ENCODE measurements at places on chromosomes 11 and 22.

DNA sequence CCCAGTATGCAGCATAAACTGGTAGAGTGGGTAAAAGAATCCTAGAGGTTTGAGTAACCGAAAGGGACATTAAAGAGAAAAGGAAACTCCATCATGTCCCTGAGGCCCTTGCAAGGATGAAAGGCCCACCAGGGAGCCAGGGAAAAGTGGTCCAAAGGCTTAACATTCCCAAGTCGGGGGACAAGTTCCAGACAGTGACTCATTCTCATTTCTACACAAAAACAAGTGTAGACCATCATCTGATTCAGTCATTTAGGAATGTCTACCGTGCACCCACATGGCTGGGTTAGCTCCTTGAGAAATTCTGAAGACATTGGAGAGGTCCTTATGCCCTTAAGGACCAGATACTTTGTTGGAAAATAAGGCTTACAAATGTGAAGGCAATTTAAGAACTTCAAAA is 4.8 kb upstream of the NOX4 start:
- DNase-seq, result no peak

GRCh38 chr11:127002669-127003259 is 2.2 kb upstream of the KIRREL3 start:
- no peak for DNase-seq

DNA sequence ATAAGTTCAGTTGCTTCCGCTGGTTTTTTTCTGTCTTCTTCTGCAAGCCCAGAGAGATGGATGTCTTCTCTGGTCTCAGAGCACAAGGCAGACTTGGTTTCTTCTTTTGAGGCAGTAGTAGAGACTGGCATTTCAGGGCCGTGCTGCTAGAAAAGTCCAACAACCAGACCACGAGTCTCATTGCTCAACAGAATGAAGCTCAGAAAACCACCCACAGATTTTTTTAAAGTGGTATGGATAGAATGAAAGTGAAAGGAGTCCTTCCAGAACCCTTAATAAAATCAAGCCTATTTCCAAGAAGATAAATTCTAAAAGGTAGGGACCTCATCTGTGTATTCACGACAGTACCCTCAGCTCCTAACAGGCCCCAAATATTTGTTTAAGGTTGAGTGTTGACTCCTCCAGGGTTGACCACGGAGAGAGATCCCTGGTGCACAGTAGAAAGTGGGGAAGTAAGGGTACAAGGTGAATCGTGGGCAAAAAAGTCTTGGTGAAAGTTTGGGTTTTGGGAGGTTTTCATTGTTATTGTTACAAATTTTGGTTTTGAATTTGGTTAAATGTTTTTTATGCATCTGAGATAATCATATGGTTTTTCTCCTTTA is 43.6 kb upstream of the DDX6 start:
- no peak for DNase-seq

DNA sequence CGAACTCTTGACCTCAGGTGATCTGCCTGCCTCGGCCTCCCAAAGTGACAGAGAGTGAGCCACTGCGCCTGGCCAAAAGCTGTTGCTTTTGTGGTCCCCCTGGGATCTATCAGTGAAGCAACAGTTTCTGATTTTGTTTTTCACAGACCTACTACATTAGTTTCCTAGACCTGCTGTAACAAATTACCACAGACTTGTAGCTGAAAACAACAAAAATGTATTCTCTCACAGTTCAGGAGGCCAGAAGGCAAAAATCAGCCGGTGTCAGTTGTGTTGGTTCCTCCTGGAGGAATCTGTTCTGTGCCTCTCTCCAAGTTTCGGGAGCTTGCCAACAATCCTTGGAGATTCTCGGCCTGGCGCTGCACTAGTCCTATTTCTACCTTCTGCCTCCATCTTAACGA is 8.5 kb upstream of the SLC35C1 start:
- no peak for DNase-seq

DNA sequence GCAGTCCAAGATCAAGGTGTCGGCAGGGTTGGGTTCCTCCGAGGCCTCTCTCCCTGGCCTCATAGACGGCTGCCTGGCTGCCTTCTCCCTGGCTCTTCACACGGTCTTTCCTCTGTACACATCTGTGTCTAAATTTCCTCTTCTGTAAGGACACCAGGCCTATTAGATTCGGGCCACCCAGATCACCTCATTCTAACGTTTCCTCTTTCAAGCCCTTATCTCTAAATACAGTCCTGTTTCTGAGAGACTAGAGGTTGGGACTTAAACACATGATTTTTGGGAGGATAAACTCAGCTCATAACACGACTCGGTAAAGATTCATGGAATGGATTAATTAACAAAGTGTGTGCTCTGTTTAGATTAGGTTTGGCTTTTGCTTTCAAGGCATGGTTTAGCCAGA is 136.0 kb upstream of the SORL1-AS1 start:
- no peak for DNase-seq

DNA sequence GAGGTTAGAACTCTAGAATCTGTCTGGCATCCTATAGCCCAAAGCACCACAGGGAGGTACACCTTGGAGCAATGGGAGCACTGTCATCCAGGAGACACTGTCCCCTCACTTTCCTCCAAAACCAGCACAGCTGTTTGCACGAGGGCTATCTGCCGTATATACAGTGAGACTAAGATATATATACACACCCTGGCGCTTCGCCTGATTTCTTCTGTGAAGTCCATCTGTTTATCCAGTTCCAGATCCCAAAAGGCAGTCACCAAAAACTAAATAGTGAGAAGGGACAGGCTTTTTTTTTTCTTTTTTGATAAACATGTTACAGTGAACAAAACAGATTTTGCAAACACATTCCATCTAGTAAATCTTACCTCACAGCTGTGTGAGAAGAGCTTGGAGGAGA is 68.5 kb downstream of the ARFGAP2 start:
- DNase-seq, result no peak

- DNase-seq, result no peak
Measured at GRCh38 chr22:44453441-44454112, 44.5 kb downstream of the RTL6 start.

- DNase-seq, result no peak
Measured at GRCh38 chr11:115578275-115578674, 74.1 kb upstream of the CADM1 start.

GRCh38 chr22:29253561-29254285 is 14.1 kb downstream of the RHBDD3 start:
- no peak for DNase-seq

- DNase-seq, result no peak
Measured at GRCh38 chr11:32836946-32837345, 7.2 kb downstream of the PRRG4 start.

DNA sequence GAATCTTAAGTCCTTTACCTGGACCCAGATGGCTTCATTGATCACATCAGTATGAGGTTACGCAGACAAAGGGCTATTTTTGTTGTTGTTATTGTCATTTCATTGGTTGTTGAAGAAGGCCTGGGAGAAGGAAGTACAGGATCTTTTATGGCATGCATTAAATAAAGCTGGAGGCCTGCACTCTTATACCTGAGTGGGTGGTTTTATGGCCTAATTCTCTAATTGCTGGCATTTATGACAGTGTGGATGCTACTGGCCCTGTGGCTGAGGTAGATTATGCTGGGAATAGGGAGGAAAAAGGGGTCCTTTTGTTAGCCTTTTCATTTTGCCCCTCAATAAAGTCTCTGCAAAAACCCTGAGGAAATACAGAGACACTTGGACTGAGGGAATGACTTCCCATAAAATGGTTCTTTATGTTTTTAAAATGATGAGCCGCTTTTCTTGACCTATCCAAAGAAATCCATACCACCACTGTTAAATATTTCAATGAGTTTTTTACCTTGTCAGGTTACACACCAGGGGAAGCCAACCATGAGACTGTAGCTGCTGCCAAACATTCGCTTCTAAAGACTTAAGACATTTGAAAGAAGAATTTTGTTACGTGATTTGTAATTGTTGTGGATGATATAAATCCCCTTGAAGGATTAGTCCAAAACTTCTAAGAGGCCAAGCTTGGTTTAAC is 6.8 kb downstream of the KMT2A start:
- DNase-seq, result no peak

DNA sequence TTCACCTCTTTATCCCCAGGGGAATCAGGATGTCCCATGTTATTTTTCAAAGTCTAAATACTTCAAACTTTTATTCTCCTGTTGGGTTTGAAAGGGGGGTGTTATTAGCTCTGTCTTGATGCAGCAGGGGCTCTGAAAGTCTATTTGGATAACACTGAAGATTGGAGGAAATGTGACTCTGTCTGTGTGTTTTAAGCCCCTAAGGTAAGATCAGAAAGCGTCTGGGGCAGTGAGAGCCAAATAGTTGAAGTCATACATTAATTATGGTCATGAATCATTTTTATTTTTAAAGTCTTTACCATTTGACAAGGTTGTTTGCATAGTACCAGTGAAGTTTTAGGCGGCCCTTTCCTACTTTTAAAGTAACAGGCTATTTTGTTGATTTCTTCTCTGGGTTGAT is 139.0 kb downstream of the UVRAG start:
- no peak for DNase-seq

DNA sequence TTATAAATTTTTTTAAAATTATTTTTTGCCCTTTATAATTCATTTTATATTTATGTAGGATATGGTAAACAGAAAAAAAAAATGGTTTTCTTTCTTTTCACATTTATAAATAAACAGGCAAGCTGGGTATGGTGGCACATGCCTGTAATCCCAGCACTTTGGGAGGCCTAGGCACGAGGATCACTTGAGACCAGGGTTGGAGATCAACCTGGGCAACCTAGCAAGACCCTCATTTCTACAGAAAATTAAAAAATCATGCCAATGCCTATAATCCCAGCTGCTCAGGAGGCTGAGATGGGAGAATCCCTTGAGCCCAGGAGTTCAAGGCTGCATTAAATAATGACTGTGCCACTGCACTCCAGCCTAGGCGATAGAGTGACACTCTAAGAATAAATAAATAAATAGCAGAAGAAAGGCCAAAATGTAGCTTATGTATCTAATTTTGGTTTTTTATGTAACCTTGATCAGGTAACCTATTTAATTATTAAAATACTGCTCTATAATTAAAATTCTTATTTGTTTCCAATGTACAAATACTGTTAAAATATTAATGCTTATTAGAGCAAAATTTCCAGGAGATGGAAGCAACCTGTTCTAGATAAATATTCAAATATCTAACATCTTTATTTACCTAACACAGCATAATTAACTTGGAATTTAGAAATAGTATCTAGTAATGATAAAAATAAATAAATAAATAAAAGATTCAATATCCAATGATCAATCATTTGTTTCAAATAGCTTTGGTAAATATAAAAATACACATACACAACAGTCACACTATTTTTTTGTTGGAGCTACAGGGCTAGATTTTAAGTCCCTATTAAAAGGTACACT is 21.4 kb downstream of the PI4KA start:
- DNase-seq, result no peak

DNA sequence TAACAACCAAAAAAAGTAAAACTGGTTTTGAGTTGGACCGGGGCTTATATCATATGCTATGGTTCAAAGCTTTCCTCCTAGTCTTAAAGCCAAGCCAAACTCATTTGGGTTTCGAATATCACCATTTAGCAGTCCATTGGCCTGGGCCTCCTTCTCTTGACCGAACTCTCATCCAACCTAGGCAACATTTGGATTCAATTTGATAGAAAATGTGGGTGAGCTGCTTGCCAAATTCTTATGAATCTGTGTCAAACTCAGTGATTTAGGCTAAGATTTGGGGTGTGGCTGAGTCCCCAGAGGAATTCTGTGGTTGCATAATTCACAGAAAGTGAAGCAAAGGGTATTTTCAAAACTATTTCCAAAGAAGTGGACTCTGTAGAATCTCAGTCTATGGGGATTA is 83.7 kb downstream of the BLID start:
- no peak for DNase-seq

DNA sequence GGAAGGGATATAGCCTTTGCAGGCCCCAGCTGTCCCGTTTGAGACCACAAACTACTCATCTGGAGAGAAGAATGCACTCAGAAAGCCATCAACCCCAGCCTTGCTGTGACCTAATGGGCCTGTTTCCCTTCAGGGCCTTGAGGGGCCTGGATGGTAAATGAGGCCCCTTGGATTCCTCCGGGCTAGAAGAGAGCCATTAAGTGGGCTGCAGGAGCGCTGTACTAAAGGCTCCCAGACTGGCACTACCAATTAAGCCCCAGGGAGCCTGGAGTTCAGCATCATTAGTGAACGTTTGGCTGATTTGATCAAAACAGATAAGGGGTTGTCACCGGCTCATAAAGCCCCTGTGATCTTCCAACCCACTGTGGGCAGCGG is 23.0 kb downstream of the CD5 start:
- DNase-seq, result no peak

- DNase-seq, result no peak
Measured at GRCh38 chr11:11446967-11447366, 93.9 kb upstream of the CSNK2A3 start.

GRCh38 chr11:121473064-121473777 is 20.5 kb upstream of the SORL1-AS1 start:
- DNase-seq, result no peak

GRCh38 chr11:70220920-70221319 is 17.8 kb downstream of the FADD start:
- no peak for DNase-seq

- no peak for DNase-seq
Measured at GRCh38 chr22:36442506-36443197, 38.8 kb downstream of the TXN2 start.
